ENCODE measurements at places on chromosomes 6 and 20.

GRCh38 chr6:164996838-164997237 is 312.6 kb downstream of the C6orf118 start:
- no peak for DNase-seq

- DNase-seq: no peak
Observed at GRCh38 chr20:40080041-40080652, 608.9 kb downstream of the MAFB start.

- DNase-seq: peak; percentile 8
Observed at GRCh38 chr20:44033344-44033743, 118.7 kb downstream of the TOX2 start.

DNA sequence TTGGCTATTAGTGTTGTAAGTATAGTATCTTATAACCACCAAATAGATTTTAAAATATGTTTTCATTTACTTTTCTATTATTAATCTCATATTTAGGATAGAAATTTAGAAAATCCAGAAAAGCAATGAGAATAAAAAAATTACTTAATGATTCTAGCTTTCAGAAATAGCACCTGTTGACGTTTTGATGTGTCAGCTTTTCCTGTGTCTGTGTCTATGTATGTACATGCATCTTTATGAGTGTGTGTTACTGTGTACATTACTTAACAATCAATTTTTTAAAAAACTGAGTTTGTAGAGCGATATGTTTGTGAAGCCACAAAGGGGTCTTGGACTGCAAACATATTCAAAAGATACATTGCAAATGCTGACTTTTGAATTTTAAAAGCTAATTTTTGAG is 526.9 kb downstream of the BCKDHB start:
- DNase-seq: no peak

DNA sequence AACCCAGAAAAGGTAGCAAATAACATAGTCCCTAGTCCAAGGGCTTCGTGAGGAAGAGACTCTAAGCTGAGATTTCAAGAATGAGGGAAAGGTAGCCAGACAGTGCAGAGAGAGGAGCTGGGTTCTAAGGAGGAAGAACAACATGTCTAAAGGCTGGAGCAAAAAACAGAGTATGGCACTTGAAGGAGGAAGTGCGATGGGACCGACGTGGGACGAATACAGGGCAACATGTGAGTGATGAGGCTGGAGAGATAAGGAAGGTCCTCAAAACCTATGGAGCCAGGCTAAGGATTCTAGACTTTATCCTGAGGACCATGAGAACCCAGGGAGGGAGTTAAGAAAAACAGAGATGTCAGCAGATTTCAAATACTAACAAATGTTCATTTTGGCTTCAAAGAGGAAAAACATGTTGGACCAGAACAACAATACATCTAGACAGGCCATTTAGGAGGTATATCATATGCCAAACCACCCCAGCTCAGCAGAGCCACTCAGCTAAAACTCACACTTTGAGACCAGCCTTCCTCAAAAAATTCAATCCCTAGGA is 17.5 kb downstream of the ATXN1 start:
- DNase-seq: no peak

DNA sequence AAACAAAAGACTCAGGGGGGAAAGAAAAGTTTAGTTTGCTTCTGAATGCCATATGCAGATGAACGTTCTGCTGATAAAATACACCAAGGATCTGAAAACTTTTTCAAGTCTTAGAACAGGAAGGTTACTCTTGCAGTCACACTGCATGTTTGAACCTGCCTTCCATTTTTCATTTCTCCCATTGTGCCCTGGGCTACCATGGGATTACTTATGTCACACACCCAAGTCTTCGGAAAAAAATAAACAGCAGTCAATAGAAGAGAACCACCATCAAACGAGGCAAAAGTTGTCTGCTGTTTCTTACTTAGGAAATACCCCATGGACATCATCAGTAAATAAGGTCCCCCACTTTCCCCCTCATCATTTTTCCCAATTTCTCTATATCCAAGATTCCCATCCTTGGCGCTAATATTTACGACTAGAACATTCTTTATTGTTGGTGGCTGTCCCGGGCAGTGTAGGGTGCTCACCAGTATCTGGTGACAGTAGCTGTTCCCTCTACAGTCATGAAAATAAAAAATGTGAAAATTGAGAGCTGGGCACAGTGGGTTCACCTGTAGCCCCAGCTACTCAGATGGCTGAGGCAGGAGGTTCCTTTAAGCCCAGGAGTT is 202.5 kb downstream of the BCAS1 start:
- no peak for DNase-seq

DNA sequence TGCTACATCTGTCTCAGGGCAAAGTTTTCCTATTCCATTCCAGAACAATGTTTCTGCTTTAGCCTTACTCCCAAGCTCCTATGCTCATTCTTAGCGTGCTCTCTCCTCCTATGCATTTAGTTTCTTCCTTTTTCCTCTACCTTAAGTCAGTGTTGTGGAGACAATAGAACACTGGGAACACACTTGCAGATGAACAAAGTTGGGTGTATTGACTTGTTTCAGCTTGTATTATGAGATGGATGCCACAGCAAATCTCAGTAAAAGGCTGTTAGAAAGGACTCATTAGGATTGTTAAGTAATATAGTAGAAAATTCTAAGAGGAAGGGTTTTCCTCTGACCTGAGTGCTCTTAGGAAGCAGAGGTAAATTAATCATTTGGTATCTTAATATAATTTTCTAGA is 48.4 kb downstream of the BMP5 start:
- no peak for DNase-seq

DNA sequence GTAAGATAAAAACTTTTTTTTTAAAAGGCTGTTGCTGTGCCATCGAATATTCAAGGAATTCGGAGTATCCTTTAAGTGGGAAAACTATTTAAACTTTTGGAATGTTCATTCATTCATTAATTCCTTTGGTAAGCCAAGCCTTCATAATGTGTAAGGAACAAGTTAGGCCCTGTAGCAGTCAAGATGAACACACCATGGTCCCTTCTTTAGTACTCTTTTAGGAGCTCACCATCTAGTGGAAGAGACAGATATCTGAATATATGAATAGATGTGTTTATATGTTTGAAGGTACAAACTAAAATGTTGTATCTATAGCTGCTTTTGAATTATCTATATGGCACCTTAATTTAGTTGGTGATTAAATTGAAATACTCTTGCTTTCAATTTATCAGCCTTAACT is 5.8 kb downstream of the SPO11 start:
- no peak for DNase-seq

GRCh38 chr20:3565851-3566250 is 95.0 kb downstream of the ATRN start:
- no peak for DNase-seq

GRCh38 chr6:27288136-27289044 is 23.7 kb downstream of the POM121L2 start:
- no peak for DNase-seq

Data from erythroblast (primary cell).